HEK293T (cell line): ENCODE measurements at places on chromosomes 12 and 14.

DNA sequence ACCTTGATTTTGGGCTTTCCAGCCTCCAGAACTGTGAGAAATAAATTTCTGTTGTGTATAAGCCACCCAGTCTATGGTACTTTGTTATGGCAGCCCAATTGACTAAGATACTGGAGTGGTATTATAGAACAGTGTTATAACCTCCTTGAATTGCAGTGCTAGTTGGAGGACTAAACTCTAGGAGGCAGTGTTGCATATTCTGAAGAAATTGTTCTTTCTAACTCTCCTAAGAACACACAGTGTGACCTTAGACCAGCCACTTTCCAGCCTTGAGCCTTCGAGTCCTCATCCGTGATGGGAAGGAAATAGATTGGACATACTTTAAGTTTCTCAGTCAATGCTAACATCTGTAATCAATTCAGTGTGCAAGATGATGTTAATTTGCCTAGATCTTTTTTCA is 22.4 kb upstream of the LRRC10 start:
- no peak for DNase-seq

GRCh38 chr12:103495469-103496456 is at the start of gene C12orf42:
Gene C12orf42 (minus strand): TSS chr12:103495968. CDS start chr12:103478426, 17,542 bp downstream.
- peak; percentile 36 for DNase-seq

- DNase-seq = no peak
These were observed 57.9 kb upstream of the GPR68 start for GRCh38 chr14:91302391-91302790.

- no peak for DNase-seq
These were observed 55.7 kb upstream of the PTGR2 start for GRCh38 chr14:73795974-73796373.

DNA sequence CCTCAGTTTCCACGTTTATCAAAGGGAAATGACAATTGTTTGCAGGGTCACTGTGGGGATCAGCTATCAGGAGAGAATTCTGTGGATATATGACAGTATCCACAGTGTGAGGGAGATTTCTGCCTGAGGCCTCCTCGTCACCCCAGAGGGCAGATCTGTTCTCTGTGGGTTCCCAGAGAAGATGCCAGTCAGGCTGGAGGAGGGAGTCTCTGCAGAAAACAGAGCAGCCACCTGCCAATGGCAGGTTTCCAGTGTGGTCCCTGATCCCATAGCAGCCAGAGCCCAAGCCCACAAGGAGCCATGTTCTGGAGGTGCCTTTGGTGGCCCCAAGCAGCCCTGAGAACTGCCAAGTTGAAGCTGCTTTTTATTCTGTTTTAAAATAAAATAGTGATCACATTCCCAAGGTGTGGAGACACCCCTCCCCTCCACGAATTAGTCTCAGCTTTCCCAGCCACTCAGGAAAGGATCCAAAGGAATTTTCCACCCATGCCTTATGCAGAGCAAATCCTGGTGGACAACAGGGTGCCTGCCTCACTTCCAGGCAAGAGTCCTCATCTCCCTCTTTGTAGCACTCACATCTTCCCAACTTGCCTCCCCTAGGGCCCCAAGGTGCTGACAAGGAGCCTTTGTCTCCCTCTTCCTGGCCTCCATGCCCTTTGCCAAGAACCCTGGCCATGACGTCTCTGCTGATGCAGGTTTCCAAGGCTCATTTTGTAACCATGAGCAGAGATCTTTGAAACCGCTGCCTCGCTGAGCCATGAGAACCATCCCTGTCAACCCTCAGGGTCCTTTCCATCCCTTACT is 20.4 kb downstream of the CMKLR1 start:
- no peak for DNase-seq

- DNase-seq = no peak
These were observed 16.5 kb upstream of the CMAS start for GRCh38 chr12:22029491-22029890.

GRCh38 chr14:61300754-61301153 is 19.6 kb upstream of the TMEM30B start:
- no peak for DNase-seq

DNA sequence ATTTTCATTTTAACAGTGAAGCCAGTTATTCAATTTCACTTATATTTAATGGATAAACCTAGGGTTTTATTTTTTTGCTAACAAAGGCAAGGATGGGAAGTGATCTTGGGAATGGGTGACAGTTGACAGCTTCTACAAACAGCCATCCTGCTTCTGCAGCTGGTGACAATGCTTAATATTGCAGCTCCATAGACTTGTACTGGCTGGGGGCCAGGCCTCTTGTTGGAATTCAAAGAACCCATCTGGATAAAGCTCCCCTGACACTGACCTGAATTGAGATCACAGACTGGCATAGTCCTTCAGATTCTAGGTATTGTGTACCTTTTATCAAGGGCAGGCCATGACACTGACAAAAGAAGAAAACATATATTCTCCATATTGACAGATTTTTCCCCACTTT is 664.6 kb upstream of the FOXG1 start:
- no peak for DNase-seq

DNA sequence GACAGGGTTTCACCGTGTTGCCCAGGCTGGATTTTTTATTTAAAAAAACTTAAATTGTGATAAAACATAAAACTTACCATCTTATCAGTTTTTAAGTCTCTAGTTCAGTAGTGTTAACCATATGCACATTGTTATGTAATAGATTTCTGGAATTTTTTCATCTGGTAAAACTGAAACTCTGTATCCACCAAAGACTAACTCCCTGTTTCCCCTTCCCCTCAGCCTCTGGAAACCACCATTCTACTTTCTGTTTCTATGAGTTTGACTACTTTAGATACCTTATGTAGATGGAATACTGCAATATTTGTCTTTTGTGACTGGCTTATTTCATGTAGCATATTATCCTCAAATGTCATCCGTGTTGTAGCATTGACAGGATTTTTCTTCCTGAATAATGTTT is 12.8 kb upstream of the PLEKHG3 start:
- DNase-seq = no peak

- no peak for DNase-seq
These were observed 359.3 kb downstream of the BCL11B start for GRCh38 chr14:98912655-98913054.

GRCh38 chr12:131313635-131314034 is 359.9 kb downstream of the ADGRD1 start:
- DNase-seq = no peak

- DNase-seq = no peak
These were observed 85.7 kb downstream of the BTG1 start for GRCh38 chr12:92059960-92060359.
